ENCODE measurements at places on chromosomes 5 and 9. TPM values are rescaled to one million over a fixed set of nuclear protein-coding genes. Genes with fewer than 3 reads are reported as not detected.

The SURF6 gene
- total RNA-seq: 16.7 TPM

The CCDC152 gene
- 2.7 TPM for total RNA-seq

- no peak for DNase-seq
Observed at GRCh38 chr9:114271556-114272510, 51.1 kb upstream of the ORM1 start.

GRCh38 chr9:96270236-96270744 lies 31.7 kb downstream of the HSD17B3 start:
- no peak for DNase-seq

The ZNF608 gene
- total RNA-seq: 37.5 TPM

GRCh38 chr5:454936-455335 lies 12.0 kb downstream of the EXOC3 start:
- no peak for DNase-seq

DNA sequence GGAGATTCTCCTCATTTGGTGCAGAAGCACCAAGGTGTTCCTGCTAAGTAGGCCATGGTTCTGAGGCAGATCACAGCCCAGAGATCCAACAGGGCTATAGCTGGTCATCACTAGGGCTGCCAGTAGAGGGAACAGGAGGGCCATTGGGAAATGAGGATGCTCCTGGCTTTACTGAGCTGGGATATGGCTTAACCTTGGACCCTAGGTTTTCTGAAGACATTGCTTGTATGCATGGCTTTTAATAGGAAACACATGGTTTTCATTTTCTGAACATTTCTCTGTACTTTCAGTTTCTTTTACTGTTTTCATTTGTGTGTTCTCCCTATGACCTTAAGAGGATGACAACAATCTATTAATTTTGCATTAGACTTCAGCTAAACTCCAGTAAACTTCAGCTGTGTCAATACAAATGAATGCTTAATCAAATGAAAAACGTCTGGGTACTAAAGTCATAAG lies at the start of gene IFNW1:
IFNW1 (minus strand) TSS at position 406 of the 456 bp plus-strand sequence; CDS start at position 144, 262 bp downstream.
- DNase-seq: no peak
